ENCODE measurements at places on chromosomes 2 and 18.

DNA sequence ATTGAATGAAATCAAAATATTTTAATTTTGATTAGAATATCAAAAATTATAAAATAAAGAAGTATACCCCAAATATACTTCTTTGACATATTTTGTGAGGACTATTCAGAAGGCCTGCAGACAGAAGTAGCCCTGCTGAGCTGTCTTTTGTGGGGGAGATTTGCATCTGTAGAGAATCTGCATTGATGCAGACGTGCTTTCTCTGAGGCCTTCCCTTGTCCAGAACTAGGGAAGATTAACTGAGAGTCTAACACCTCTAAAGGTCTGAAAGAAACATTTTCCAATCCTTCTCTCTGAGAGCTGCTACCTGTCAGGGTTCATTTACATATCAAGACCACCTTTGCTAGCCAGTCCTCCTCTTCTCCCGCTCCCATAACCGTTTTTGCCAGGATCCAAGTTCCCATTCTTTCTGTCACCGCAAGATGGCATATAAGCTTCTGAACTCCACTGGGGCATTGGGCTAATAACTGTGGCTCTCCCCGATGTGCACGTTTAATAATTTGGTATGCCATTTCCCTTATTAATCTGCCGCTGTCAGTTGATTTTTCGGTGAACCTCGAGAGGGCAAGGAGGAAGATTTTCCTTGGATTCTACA, 510.4 kb upstream of the CNTNAP5 start:
- DNase-seq: no peak

GRCh38 chr18:42838546-42839145, 276.8 kb downstream of the RIT2 start:
- no peak for DNase-seq

DNA sequence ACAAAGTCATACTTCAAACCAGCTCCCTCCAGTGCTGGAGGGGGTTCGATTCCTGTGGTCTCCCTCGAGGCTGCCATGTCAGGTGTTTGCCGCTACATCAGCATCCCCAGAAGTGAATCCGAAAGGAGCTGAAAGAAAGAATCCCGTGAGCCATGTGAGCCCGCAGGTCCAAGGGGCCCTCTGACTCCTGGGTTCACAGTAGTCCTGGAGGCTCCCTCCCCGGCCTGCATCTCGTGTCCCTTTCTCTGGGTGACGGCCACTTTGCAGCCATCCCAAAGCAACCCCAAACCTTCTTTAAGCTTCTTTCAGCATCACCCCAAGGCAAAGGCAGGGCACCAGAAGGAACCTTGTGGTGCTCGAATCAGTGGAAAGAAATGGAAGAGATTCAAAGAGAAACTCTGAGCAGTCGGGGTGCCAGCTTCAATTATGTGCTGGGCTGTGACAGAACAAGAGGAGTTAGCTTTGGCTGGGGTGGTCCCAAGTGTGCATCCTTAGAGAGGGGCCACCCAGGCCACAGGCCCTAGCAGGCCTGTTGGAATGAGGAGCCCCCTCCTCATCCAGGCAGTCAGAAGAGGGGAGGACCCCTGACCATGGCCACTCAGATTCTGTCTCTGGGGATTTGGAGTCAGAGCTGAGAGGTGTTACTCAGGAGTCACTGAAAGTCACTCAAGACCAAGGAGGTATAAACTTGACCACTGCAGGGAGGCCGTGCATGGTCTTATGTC, 59.7 kb downstream of the CIB4 start:
- no peak for DNase-seq

DNA sequence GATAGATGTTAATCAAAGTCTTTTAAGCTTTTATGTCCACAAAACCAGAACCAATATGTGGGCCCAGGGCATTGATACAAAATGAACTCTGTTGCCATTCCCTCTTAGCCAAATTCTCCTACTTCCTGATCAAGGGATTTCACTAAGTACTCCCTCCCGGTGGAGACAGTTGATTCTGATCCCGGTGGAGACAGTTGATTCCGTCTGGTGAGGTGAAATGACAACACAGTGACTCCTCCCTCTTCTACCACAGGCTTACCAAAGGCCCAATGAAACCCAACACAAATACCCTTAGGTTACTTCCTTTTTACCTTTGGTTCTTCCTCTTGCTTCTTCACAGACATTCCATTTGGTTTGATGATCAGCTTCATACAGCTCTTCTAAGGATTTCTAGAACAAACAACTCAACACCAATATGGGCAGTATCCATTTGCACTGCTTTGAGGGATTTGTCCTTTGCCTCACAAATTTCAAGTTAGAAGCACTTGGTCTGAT, 153.8 kb downstream of the IKZF2 start:
- DNase-seq: no peak

DNA sequence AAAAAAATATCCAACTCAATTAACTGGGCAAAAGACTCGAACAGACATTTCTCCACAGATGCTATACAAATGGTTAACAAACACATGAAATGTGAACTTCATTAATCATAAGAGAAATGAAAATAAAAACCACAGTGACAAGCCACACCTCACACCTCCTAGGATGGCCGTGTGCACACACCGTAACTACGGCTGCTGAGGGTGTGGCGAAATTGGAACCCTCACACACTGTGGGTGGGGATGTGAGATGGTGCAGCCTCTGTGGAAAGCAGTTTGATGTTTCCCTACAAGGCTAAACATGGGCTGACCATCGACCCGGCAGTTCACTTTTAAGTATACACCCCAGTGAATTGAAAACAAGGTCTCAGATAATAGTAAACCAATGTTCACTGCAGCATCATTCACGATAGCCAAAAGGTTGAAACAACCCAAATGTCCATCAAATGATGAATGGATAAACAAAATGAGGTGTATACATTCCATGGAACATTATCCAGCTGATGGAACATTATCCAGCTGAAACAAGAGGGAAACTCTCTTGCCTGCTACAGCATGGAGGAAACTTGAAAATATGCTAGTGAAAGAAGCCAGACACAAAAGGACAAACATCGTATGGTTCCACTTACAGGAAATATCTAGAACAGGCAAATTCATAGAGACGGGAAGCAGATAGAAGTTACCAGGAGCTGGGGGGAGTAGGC, 32.2 kb downstream of the ZAP70 start:
- no peak for DNase-seq

GRCh38 chr2:58749041-58749440, 507.9 kb upstream of the FANCL start:
- DNase-seq: no peak

- DNase-seq: no peak
Observed at GRCh38 chr2:129723277-129724020, 256.0 kb upstream of the RAB6C start.

DNA sequence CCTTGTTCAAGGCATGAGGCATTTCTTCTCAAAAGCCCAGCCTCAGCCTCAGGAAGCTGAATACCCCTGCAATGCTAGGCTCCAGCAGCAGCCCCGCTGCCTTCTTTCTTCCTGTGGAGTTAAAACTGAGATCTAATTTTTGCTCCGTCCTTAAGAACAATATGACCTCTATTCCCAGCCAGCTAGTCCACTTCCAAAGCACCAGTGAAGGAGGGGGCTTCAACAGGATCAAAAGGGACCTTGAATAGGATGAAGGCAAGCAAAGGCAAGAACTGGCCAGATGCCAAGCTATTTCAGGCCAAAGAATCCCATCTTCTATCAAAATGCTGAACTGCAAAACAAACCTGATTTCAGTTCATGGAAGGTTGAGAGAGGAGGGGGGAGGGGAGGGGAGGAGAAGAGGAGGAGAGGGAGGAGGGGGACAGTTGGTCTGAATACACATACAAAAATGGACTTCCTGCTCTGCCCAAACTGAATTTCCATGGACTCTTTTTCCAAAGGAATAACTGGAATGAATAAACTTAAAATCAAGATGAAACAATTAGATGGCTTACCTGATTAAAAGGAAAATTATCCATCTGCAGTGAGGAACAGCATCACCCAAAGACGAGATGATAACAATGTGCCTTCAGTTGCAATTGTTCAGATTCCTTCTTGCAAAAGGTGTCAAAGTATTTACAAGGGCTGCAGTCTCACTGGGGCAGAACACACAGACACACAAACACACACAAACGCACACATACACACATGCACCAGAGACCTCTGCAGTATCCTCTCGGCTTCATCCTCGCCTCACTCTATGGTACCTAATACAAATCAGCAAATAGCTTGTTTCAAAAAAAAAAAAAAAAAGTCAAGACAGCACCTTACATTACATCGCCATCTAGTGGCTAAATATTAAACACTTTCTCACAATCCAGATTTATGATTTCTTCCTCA, at the start of gene SCN1A:
SCN1A (minus strand) TSS at position 804 of the 939 bp plus-strand sequence. CDS start 54,399 bp downstream, outside the sequence.
- DNase-seq: peak; percentile 20

DNA sequence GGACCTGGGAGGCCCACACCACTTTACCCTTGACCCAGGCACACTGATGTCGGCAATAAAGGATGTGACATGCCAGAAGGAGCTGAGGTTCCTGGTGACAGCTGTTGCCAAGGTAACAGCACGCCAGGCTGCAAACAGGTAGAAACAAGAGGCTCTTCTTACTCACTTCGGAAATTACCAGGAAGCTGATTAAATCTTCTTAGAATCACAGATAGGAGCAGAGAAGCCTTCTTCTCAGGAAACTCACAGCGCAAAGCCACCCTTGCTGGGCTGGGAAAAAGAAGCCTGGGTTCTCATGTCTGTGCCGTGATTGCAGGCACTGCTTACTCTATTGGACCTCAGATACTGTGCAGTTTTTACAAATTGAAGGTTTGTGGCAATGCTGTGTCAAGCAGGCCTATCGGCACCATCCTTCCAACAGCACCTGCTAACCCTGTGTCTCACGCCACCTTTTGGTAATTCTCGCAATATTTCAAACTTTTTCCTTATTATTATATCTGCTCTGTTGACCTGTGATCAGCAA, 61.0 kb upstream of the TAF1B start:
- DNase-seq: no peak

DNA sequence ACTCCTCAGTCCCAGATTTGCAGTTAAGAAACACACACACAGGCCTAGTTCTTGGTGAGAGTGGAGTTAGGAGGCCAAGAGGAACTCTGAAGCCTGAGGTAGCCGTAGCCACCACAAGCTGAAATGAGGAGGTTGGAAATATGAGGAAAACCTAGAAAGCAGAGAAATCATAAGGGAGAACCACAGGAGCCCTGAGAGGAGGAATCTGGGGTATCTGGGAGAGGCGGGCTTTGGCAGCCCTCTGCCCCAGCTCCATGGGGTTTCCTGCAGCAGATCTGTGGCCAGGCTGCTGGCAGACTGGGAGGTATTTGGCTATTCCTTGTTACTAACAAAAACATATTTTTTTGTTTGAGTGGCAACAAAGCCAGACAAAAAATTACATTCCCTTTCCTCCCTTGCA, 11.0 kb downstream of the SOX11 start:
- no peak for DNase-seq

DNA sequence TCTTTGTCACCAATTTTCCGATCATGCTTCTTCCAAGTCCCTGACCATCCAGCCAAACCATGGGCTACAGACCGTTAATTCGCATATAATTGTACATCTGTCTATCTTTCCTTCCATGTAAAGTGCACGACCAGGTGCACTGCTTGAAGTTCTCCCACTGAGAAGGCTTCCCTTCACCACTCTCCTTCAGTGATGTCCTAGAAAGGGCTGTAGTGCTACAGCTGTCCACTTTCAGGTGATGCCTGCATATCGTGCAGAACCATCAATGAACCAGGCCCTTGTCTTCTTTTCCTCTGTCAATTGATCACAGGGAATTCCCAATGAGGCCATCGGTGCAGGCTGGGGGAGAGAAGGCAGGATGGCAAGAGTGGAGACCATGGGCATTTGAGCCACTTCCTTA, 148.9 kb downstream of the TMEM182 start:
- no peak for DNase-seq

DNA sequence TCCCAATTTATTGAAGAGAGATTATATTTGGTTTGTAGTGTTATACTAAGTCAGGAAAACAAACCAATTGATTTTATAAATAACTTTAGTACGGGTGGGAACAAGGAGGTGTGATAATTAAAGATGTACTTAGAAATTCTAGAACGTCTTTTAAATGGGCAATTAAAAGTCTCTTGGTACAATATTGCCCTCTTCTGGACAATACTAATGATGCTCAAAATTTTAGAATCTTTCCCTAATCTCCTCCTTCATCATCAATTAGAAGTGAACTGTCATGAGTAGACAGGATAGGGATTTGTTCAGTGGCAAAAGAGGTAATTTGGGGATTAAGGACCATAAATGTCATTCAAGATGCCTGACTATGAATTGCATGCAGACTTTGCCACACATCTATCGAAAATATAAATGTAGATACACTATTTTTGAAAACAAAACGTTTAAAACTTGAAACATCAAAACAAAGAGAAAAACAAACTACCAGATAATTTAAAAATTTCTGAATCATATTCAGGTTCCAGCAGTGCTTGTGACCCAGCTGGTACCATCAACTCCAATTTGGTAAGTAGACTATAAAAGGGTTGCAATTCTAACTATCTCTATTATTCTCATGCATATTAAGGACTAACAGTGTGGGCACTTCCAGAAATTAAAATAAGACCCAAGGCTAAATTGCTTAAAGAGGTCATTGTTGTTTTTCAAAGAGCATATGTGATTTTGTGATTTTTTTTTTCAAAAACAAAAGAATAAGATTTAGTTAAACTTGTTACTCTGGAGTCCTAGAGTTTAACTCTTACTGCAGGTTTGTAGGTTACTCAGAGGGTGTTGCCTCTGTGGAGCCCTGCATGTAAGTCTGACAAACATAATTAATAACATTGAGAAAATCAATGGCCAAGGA, 123.5 kb downstream of the LAMA3 start:
- DNase-seq: no peak

- DNase-seq: no peak
Observed at GRCh38 chr2:235740821-235741220, 247.0 kb downstream of the AGAP1 start.

GRCh38 chr18:31941010-31941809, 1.7 kb downstream of the TRAPPC8 start:
- DNase-seq: no peak

GRCh38 chr2:106138543-106139237, 55.4 kb downstream of the UXS1 start:
- DNase-seq: no peak

DNA sequence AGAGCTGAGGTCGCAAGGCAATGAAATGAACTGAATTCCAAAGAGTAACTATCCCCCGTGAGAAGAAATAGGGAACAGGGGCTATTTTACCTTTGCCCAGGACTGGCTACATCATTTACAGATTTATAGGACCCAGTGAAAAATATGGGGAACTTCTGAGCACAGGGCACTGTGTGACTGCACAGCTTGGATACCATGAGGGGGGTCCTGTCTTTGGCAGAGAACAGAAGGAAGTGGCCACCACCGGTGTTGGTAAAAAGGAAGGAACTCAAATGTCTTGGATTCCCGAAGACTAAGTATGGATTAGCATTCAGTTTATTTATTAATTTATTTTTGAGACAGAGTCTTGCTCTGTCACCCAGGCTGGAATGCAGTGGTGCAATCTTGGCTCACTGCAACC, 119.6 kb downstream of the B3GNT2 start:
- DNase-seq: no peak

Measured in AG09319 (cell line).